ENCODE measurements at places on chromosomes 2 and 18. TPM values are rescaled to one million over a fixed set of nuclear protein-coding genes. Genes with fewer than 3 reads are reported as not detected.

AMER3 gene
- not detected for total RNA-seq

OBSL1 gene
- total RNA-seq = 208 TPM

DNA sequence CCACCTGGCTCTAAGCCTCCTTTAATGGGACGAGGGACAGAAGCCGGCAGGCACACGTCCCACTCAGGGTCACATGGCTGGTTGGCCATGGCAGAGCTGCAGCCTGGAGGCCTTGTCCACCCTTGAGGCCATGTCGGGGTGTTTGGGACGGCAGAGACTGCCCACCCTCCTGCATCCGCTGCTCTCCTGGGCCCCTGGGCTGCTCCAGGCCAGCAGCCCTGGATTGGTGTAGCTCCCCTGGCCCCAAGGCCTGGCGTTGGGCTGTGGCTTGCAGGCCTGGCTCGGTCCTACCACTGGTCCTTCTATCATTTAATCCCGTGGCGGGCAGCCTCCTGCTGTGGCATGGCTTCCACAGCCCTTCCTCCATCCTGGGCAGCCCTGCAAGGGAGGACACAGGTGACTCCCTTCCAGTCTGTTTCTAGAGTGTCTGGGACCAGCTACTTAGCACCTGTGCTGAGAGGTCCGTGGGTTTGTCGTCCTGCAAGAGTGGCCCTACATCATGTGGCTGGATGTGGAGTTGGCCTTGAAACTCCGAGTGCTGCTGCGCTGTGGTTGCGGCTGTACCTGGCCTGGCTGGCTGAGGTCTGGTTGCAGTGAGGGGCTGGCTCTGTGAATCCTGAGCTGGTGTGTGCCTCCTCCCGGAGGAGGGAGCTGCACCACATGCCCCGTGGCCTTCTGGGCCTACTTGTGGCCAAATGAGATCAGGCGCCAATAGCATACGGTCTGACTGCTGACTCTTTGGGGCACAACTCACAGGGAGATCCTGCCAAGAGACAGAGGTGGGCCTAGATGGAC lies 67.3 kb downstream of the SH3RF3 start:
- peak overlapping the region; percentile 78 for H3K27ac ChIP-seq
- H3K4me1 ChIP-seq = peaks cover 59% of the 10 kb centered on the region
- no peaks in the 10 kb centered on the region for H3K36me3 ChIP-seq
- H3K4me3 ChIP-seq = no peak overlapping the region

DNA sequence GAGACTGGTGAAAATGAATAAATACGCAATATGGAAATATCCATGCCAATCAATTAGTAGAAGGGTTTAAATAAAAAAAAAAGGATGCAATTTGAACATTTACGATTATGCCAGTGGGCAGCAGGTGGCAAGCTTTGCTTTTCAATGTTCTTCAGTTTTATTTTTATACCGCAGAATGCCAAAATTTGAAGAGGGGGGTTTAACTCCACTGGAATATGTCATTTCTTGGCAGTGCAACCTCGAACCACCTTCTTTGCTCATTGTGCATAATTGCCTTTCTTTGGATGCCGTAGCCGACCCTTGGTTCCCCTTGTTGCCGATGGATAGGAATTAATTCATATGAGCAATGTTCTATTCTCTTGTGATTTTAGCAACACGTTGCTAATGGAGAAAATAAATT lies 88.0 kb downstream of the LTBP1 start:
- H3K36me3 ChIP-seq = no peaks in the 10 kb centered on the region
- H3K4me1 ChIP-seq = peaks cover 27% of the 10 kb centered on the region
- no peaks in the 10 kb centered on the region for H3K27me3 ChIP-seq
- no peak overlapping the region for H3K27ac ChIP-seq
- peak overlapping the region; percentile 22 for H3K4me3 ChIP-seq

- H3K4me3 ChIP-seq = no peak overlapping the region
- H3K27me3 ChIP-seq = no peaks in the 10 kb centered on the region
- H3K36me3 ChIP-seq = no peaks in the 10 kb centered on the region
- no peak for DNase-seq
- no peak overlapping the region for H3K27ac ChIP-seq
- H3K4me1 ChIP-seq = no peaks in the 10 kb centered on the region
Measured at GRCh38 chr2:183752571-183752970, 628.3 kb downstream of the NUP35 start.

POTEJ gene
- total RNA-seq = not detected

- DNase-seq = no peak
- no peak overlapping the region for H3K27ac ChIP-seq
- H3K27me3 ChIP-seq = no peaks in the 10 kb centered on the region
- H3K4me1 ChIP-seq = no peaks in the 10 kb centered on the region
- H3K36me3 ChIP-seq = no peaks in the 10 kb centered on the region
- H3K4me3 ChIP-seq = no peak overlapping the region
Measured at GRCh38 chr2:99974275-99974674, 168.1 kb downstream of the AFF3 start.

DNA sequence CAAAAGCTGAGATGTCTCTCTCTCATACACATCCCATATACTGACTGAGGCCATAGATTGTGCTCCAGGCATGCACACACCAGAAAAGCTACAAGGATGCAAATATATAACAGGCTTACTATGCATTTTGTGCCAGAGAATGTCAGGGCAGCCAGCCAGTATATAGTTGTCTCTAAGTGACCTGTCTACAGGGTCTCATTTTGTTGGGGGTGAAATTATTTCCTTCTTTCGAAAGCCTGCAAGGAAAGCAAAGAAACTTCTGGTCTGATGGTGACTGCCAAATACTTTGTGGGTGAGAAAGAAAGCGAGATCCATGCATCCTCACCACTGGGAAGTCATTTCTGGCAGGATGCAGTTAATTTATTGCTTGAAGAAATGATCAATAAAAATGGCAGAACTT lies 70.2 kb downstream of the CDCA7 start:
- no peak overlapping the region for H3K4me3 ChIP-seq
- no peaks in the 10 kb centered on the region for H3K36me3 ChIP-seq
- peaks cover 3% of the 10 kb centered on the region for H3K27me3 ChIP-seq
- H3K4me1 ChIP-seq = peaks cover 15% of the 10 kb centered on the region
- H3K27ac ChIP-seq = no peak overlapping the region

DNA sequence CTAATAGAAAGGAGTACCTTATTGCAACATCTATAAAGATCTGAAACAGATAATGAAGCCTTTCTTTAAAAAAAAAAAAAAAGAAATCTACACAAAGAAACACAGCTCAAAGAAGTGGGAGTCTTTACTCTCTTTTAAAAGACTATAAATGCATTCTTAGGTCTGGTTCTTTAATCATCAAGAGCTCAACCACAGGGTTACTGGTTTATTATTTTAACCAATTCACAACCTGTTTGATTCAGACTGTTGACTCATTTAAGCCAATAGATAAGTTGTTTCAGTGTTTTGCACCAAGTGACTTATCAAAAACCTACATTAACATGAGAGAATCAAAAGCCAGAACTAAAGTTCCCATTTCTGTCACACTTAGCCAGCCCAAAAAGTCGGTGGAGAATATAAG lies 93.1 kb downstream of the TCF4 start:
- no peaks in the 10 kb centered on the region for H3K27me3 ChIP-seq
- H3K27ac ChIP-seq = no peak overlapping the region
- no peak for DNase-seq
- H3K36me3 ChIP-seq = no peaks in the 10 kb centered on the region
- peaks cover 35% of the 10 kb centered on the region for H3K4me1 ChIP-seq
- no peak overlapping the region for H3K4me3 ChIP-seq

Measured in left ventricle myocardium inferior (tissue), 1 donor.